ENCODE measurements at places on chromosomes 4 and X.

DNA sequence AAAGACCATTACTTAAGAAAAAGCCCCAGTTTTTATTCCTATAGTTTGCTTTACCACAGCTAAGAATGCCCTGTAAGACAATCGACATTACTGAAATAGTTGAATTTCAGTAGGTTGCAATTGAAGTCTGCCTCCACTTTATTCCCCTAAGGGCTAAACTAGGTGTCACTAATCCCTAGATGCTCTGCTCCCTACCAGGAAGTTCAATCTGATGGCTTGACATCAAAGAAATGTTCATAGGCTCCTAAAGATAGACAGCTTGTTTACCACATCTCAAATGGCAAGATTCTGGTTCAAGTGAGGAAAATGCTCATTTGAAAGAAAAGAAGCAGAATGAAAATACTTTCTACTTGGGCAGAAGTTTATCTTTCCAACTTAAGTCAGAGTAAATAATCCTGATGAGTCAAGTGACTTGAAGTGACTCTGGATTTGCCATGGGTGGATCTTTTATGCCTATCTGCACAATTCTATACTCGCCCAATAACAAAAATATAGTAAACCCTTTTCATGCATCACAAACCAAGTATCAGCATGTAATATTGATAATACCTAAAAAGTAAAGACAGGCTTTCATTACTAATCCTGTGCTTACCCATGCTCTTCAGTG, 117.2 kb downstream of the SH3RF1 start:
- no peak for DNase-seq

DNA sequence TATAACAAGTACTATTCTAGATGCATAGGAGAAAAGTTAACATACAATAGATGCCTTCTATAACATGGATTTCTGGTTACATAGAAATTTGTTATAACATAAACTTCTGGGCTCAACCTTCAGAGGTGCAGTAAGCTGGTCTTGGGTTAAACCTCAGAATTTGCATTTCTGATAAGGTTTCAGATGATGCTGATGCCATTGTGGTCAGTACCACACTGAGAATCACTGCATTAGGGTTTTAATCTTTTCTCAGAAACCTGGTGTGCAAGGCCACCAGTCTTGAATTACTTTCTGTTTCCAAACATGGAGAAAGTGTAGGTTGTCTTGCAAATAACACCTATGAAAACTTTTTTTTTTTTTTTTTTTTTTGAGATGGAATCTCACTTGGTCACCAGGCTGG, 146.2 kb downstream of the SPOCK3 start:
- DNase-seq, result no peak

GRCh38 chrX:57178605-57179004, 41.4 kb upstream of the SPIN2A start:
- no peak for DNase-seq

GRCh38 chr4:128861856-128862518, 52.5 kb downstream of the JADE1 start:
- no peak for DNase-seq

GRCh38 chr4:142348613-142349021, 497.5 kb downstream of the INPP4B start:
- DNase-seq, result no peak

DNA sequence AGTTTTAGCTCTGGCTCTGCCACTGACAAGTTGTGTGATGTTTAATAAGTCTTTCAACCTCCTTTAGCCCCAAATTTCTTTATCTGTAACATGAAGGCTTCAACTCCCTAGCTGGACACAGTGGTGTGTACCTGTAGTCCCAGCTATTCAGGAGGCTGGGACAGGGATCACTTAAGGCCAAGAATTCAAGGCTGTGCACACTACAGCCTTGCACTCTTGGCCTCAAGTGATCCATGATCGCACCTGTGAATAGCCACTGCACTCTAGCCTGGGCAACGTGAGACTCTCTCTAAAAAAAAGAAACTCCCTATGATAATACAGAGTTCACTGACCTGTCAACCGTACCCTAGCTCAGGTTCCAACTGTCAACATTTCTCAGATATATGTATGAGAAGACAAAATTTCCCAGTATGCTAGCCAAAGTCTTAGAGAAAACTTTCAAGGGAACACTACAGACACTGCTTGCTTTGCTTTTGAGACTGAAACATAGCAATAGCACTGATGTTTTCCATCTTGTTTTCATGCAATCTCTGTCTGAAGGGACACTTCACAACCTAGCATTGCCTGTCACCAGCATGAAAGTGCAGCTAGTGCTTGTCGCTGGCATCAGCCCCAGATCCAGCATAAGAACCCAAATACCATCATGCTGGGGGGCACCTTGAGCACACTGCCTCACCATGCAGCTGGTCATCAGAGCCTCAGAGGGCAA, 51.6 kb upstream of the PTPN13 start:
- no peak for DNase-seq

GRCh38 chrX:13169684-13170083, 125.3 kb upstream of the FAM9C start:
- no peak for DNase-seq

GRCh38 chr4:142952821-142953580, 106.9 kb upstream of the INPP4B start:
- no peak for DNase-seq

GRCh38 chrX:78708262-78708661, 39.3 kb upstream of the LPAR4 start:
- DNase-seq, result no peak

- DNase-seq, result no peak
Measured at GRCh38 chr4:113881256-113881655, 98.2 kb downstream of the ARSJ start.

GRCh38 chr4:88015659-88016295, 8.3 kb downstream of the PKD2 start:
- DNase-seq, result no peak

All from activated CD4-positive, CD25-positive, alpha-beta regulatory T cell treated with anti-CD3 and anti-CD28 coated beads, Interleukin-2, amount 50 U/mL, for 16 hours (primary cell).